ENCODE measurements at places on chromosomes 6 and 20.
A peak's percentile ranks its signal among the peaks of the same experiment; 100 is the strongest.

- DNase-seq, result no peak
Measured at GRCh38 chr6:169911264-169912263, 160.1 kb downstream of the ERMARD start.

GRCh38 chr20:57573894-57574293 lies 13.0 kb downstream of the PCK1 start:
- no peak for DNase-seq

DNA sequence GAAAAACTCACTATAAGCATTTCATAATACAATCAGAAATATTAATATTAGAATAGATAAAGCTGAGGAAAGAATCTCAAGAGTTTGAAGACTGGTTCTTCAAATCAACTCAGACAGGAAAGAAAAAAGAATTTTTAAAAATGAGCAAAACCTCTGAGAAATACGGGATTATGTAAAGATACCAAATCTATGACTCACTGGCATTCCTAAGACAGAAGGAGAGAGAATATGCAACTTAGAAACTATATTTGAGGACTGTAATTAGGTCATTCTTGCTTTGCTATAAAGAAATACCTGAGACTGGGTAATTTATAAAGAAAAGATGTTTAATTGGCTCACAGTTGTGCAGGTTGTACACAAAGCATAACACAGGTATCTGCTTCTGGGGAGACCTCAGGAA lies 665.1 kb downstream of the RNF144B start:
- no peak for DNase-seq

GRCh38 chr20:10319855-10320254 lies 101.2 kb downstream of the SNAP25 start:
- no peak for DNase-seq

DNA sequence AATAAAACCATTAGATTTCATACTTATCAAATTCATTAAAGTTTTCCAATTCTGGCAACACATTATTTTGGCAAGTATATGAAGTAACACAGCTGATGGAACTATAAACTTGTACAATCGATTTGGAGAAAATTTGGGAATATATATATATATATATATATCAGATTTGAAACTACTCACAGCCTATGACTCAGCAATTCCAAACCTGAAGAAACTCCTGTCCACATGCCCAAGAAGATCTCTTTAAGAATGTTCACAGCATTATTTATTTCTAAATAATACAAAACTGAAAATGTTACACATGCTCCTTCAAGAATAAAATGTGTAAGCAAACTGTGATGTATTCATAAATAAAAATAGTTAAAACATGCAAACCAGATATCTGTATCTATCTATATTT lies 270.1 kb downstream of the TFAP2A start:
- no peak for DNase-seq

- no peak for DNase-seq
Measured at GRCh38 chr6:152100183-152100618, 292.7 kb downstream of the ESR1 start.

- DNase-seq, result peak; percentile 59
Measured at GRCh38 chr6:26594730-26595632, 1.8 kb upstream of the ABT1 start.

DNA sequence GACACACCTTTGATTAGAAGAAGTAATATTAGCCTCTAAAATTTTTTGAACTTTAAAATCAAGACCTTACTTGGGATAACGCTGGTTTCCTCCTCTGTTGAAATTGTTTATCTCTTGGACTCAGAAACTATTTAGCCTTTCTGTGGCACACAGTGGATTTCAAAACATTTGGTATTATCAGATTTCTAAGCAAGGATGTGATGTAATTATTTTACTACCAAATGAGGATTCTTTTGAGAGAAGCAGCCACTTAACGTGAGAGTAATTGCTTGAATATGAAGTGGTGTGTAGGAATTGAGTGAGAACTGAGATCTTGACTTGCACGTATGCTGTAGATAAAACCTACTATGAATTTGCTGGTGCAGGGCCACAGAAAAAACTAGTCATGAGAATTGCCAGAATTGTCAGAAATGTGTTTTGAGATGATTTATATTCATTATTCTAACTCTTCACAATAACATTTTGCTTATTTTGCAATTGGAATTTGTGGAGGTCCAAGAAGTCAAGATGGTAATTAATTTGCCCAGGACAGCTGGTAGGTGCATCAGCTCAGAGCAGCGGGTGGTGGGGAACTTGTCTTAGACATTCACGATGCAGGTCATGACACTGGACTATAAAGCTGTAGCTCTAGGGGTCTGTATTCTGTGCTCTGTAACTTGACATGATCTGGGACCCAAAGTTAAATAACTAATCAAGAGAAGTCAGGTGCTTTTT lies 53.4 kb downstream of the AKAP12 start:
- no peak for DNase-seq

DNA sequence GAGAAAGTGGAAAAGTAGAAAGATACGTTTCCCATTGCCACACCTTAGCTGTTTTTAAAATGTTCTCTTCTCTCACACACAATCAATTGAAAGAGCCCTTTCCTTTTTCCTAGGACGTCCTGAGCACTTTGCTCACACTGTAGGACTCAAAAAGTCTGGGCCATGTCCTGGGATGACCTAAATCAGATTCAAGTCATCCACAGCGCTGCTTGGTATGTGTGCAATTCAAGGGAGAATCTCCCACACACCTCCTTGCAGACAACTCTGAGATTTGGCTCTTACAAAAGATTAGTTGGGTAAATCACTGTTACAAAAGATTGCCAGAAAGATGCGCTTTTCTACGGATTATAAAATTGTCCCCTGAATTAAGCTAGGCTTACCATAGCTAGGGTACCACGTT lies 130.1 kb downstream of the RNASET2 start:
- DNase-seq, result no peak

DNA sequence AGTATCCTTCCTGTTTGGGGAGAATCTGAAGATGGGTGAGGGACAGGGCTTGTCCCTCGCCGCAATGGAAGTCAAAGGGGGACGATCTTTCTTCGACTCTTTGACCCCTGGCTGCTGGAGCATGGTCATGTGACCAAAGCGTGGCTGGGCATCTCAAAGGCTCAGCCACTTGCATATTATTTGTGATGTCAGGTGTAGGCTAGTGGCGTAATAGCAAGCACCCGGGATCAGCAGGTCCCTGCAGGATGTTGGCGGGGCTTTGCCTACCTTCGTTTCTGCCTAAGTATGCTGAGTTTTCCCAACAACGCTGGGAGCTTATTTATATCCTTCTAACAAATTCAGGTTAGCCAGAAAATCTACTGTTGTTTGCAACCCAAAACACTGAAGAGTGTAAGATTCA lies 50.3 kb upstream of the IL20RA start:
- DNase-seq, result no peak

DNA sequence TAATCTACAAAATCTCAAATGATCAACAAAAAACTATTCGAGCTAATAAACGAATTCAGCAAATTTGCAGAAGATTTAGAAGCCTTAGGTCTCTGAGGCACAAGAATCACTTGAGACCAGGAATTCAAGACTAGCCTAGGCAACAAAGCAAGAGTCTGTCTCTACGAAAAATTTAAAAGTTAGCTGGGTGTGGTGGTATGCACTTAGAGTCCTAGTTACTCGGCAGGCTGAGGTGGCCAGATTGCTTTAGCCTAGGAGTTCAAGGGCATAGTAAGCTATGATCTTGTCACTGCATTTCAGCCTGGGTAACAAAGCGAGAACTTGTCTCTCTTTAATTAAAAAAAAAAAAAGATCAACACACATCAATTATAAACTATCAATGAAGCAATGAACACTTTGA lies 34.2 kb downstream of the FAM184A start:
- DNase-seq, result no peak

- no peak for DNase-seq
Measured at GRCh38 chr6:3607599-3607998, 143.9 kb downstream of the PXDC1 start.

- no peak for DNase-seq
Measured at GRCh38 chr20:32236048-32236533, 28.4 kb downstream of the POFUT1 start.

DNA sequence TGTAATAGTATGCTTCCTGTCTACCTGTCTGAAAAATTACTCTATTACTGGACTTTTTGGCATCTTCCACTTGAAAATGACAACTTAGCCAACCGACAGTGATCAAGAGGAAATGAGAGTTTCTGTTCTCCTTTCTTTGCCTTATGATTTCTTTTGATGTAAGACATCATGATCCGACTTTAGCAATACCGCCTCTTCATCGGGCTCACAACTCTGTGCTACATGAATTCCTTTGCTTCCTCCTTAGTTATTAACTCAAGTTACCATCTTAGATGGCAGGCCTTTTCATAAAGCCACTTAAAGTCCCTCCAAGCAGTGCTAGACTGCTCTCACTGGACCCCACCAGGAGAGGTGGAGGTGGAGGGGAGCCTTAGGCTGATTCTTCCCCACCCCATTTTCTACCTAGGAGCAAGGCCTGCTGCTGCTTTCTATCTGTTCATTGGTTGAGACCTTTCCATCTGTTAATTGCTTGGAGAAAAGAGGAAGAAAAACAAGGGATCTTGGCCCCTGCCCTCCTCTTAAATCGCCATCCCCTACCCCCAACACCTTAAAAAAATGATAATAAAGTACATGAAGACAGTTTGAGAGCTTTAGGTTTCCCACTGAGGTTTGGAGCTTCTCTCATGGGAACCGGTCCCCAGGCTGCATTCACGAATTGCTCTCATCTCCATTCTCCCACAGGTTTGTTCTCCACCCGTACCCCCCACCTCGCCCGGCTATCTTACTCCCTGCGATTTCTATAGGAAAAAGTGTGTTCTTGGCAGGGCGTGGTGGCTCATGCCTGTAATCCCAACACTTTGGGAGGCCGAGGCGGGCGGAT lies 21.6 kb upstream of the MCM3 start:
- no peak for DNase-seq

DNA sequence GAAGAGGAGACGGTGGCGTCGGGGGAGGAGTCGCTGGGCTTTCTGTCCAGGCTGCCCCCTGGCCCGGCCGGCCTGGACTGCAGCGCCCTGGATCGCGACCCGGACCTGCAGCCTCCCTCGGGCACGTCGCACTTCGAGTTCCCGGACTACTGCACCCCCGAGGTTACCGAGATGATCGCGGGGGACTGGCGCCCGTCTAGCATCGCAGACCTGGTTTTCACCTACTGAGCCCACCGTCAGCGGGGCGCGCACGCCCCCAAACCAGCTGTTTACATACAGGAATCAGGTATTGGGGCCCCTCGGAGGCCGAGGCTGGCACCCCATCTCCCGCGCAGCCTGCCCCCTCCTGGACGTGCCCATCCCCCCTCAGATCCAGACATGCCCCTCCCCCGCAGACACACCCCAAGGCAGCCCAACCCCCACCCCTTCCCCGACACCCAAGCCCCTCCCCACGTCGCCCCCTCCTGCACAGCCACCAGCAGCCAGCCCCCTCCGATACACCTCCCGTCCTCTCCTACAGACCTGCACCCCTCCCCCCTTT lies 1.4 kb downstream of the SOX12 start:
- peak; percentile 21 for DNase-seq

GRCh38 chr6:33314515-33314942 lies 651 bp upstream of the TAPBP start:
- peak; percentile 50 for DNase-seq

DNA sequence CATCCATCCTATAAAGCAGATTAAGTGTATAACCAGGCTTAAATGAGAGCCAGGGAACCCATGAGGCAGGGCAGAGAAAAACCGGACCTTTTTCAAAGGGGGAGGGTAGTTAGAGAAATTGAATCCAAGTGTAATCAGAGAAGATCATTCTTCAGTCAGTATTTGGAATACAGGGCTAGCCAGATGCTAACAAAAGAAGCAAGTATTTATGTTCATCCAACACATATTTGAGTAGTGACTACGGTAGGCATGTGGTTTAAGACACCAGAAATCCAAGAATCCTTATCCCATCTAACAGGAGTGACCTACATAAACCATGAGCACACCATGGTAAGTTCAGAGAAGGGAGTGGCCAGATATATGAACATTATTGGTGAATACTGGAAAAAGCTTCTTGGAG lies 46.8 kb upstream of the FAM83C start:
- DNase-seq, result no peak

Data from G401 (cell line).